ENCODE measurements at places on chromosomes 3 and 15.
A peak's percentile ranks its signal among the peaks of the same experiment; 100 is the strongest.

DNA sequence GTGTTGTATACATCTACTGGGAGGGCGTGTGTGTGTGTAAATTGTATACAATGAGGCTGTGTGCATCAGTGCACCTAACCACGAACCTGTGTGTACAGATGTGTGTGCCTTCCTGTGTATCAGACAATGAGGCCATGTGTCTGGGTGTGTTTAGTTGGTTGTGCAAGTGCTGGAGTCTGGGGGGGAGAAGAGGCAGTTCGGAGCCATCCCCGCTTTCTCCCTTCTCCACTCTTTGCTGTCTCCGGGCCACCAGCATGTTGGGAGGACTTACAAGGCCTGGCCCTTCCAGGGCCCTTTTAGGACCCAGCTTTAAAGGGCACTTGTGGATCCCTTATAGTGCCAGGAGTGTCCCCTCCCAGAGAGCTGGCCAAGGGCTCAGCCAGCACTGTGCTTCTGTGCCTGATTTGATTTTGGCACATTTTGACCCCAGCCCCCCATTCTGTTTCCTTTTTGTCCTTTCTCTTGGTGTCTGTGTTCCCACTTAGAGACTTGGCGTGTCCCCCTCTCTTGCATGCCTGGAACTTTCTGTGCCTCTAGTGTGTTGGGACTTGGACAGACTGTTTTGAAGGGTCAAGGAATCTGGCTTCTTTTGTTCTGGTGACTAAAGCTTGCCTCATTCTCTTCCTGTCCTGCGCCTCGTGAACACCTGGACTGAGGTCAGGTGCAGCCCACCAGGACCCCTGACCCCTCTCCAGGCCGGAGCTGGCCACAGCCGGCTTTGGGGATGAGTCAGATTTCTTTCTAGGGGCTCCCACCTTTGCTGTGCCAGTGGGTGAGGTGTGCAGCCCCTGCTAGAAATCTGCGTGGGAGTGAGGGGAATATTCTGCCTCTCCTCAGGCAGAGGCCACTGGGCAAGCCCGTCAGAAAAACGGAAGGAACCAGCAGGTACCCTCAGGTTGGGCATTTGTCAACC is 1.5 kb downstream of the CTDSPL start:
- peak; percentile 17 for DNase-seq

DNA sequence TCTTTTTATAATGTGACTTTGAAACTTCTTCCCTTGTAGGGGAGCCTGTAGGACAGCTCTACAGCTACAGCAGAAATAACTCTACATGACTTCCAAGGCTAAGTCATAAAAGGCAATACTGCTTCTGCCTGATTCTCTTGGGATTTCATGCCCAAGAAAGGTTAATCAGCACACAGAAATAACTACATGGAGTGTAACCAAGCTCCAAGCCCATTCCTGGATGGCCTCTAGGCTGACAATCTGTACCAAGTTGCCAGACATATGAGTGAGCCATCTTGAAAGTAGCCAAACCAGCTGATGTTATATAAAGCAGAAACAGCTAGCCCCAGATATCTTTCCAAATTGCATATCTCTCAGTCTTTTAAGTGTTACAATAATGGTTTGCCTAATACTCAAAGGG is 75.8 kb upstream of the OSTN start:
- no peak for DNase-seq

- no peak for DNase-seq
These were observed 26.8 kb upstream of the IL1RAP start for GRCh38 chr3:190486908-190487607.

- no peak for DNase-seq
These were observed 37.8 kb downstream of the PTH1R start for GRCh38 chr3:46915297-46915822.

GRCh38 chr3:87733671-87734367 is 325.0 kb downstream of the CGGBP1 start:
- DNase-seq, result no peak

DNA sequence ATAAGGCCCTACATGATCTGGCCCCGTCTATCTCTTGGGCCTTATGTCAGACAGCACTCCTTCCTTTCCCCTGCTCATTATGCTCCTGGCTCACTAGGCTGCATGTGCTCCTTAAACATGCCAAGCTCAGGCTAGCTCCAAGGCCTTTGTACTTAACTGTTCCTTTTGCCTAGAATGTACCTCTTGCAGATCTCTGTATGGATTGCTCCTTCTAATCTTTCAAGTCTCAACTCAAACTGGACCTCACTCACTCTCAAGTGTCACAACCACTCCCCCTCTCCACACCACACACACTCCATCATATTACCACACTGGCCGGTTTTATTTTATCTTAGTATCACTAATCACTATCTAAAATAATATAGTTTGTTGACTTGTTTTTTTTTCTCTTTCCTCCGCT is 36.4 kb downstream of the ZMAT3 start:
- DNase-seq, result no peak

DNA sequence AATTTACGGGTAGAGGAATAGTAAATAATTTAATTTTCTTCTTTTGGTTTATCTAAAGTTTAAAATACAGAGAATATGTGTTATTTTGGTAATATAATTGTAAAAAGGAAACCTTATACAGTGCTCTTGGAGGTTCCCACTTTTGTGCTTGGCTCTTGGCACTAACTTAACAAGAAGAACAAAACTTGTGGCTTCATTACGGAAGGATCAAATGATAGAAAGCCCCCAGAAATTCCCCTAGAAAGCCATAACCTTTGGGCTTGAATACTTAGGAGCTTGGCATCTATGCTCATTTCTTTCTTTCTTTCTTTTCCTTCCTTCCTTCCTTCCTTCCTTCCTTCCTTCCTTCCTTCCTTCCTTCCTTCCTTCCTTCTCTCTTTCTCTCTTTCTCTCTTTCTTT is 197.5 kb downstream of the SOX2 start:
- DNase-seq, result no peak

DNA sequence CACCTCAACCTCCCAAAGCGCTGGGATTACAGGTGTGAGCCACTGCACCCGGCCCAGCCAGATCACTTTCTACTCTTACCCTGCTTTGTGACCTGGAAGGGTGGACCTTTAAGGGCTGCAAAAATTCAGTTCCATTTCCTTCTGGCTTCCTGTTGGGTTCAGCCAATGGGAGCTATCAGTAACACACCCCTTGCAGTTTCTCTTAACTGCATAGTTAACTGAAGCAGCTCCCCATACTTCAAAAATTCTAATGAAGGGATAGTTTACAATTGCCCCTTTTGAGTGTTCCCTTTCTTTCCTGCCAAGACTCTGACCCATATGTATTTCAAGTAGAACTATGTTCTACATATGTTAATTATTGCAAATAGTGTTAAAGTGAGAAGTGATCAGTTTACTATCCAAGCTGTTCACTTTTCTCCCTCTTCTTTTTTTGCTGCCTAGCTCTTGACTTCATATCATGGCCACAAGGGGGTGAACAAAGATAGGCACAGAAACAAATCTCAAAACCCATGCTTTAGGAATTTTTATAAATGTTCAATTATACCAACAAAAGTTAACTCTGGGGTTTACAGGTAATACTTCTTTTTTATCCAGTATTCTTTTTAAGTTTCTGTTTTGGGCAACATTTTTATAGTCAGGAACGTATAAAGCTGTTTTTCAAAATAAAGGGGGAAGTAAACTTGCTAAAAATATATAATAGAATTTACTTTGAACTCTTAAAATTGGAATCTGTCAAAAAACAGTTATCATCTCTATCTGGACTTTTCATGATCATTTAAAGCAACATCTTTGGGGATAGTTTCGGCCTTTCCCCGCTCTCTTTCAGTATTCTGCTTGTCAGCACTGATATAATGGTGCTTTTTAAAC is 8.1 kb downstream of the PGBD4 start:
- DNase-seq, result peak; percentile 35

DNA sequence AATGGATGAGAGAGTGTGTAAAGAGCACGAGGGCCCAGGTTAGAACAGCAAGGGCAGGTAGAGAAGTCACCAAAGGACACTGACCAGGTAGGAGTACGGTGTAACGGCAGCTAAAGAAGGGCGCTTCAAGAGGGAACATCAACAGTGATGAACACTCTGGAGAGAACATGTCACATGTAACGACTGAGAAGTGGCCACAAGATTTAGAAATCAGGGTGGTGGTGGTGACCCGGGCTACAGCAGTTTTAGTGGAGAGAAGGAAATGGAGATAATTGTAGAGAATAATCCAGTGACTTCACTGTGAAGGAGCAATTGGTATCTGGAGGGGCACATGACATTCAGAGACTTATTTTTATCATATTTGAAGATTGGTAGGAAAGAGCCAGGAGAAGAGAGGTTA is 1.2 kb upstream of the C15orf40 start:
- DNase-seq, result no peak

- peak; percentile 50 for DNase-seq
These were observed 106.7 kb upstream of the TNIK start for GRCh38 chr3:171566803-171567422.

DNA sequence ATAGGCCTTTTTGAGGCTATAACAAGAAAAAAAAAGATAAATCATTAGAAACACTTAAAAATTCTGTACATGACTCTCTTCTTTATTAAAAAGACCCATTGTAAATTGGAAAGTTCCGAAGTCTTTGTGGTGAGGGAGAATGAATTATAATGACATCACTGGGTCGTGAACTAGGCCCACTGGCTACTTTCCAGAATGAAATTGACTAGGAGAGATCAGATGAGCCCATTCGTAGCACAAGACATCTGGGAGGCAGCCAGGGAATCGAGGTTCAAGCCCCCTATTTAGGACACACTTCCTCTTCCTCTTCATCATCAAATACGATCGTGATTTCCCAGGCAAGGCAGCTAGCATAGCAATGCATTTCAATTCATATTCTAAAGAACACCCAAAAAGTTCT is 889.8 kb upstream of the NR2F2 start:
- no peak for DNase-seq

DNA sequence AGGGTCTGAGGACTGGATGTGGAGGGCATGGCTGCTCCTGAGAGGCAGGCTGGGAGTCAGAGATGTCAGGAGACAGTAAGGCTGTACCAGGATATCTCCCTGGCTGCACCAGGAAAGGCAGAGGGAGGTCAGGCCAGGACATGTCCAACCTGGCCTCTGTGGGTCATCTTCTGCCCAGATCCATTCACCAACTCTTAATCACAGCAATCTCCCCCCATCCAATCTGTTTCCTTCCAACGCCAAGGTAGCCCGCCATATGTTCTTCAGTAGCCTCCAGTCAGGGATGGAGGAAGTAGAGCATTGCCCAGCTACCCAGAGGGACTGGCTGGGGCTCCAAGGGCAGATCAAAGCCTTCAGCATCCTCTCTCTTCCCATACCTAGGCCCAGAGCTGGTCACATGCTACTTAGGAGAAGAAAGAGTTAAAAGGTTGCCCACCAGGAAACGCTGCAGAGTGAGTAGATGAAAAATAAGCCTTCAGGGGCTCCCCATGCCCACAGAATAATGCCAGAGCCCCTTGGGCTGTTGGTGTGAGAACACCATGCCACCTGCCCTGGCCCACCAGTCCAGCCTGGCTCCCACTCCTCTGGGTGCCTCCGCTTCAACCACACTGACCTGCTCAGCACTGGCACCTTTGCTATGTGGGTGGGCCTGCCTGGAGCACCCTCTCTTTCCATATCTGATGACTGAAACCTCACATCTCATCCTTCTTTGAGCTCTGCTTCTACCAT is 176.8 kb downstream of the MEGF11 start:
- no peak for DNase-seq

- DNase-seq, result no peak
These were observed 11.7 kb downstream of the STAG1 start for GRCh38 chr3:136740351-136740958.

- DNase-seq, result no peak
These were observed 110.8 kb downstream of the BBX start for GRCh38 chr3:107633327-107634098.

DNA sequence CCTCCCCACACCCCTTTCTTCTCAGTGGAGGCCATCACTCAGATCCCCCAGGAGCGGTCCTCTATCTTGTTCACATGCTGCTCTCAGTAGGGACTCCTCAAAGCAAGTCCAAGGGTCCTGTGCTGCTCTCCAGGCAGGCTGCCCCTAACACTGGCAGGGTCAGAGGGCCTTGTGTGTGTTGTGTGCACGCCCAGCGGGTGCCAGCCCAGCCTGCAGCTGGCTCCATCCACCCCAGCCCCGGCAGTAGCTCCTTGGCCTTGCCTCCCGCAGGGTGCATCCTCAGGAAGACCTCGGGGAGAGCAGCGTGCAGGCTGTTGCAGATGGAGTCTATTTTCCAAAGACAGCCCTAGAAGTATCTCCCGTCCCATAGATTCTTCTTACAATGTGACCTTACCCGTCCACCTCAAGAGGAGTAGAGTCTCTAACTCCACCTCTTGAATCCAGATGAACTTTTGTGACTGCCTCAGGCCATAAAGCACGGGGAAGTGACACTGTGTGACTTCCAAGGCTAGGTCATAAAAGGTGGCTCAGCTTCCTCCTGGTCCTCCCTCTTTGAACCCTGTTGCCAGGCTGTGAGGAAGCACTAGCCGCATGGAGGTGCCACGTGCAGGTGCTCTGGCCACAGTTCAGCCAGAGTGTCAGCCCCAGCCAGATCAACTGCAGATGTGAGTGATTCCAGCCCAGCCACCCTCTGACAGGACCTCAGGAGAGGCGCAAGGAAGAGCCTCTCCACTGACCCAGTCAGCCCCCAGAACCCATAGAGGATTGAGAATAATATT is 531.6 kb downstream of the SHQ1 start:
- no peak for DNase-seq

DNA sequence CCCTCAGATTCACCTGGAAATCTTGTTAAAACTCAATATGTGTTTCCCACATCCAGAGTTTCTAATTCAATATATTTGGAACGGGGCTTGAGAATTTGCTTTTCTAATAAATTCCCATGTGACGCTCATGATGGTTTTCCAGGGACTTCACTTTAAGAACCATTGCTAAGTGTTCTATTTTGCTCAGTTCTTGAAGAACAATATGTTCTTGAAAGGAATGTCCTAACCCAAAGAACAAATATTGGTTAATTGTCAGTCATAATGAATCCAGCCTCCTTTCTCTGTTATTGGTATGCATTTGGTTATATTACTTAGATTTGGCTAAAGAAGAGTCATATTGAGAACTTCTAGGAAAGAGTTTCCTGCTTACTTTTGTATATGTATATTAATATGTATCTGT is 4.4 kb upstream of the PLSCR2 start:
- no peak for DNase-seq

GRCh38 chr15:90025489-90026033 is 24.4 kb downstream of the ZNF710 start:
- no peak for DNase-seq

DNA sequence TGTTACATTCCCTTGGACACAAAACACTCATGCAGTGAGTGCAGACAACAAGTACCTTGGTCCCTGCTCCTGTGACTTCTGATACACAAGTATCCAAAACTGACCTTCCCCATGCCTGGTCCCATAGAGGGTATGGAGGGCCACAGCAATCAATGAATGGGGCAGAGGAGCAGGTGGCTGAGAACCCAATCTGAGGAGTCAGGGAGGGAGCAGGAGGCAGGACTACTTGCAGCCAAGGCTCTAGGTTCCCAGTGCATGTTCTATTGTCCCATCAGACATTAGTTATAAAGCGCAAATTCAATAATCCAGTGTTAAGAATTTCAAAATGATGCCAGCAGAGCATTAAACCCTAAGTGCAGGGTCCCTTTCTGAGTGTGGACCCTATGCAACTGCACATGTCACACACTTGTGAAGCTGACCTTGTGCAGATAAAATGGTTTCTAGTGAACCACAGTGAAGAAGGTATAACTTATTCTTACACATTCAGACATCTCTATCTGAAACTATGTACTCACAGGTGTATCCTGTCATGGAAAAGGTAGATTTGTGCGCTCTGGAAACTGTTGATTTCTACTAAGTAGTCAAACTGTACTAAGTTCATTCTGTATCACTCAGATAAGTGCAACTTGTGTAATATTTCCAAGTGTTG is 107.3 kb upstream of the ABI3BP start:
- DNase-seq, result no peak

- DNase-seq, result no peak
These were observed 95.0 kb upstream of the ICE2 start for GRCh38 chr15:60573936-60574335.

Measured in AG20443 (cell line).